ENCODE measurements at places on chromosomes 4 and X.

- DNase-seq, result no peak
Measured at GRCh38 chrX:31228415-31228832, 156.6 kb upstream of the FTHL17 start.

DNA sequence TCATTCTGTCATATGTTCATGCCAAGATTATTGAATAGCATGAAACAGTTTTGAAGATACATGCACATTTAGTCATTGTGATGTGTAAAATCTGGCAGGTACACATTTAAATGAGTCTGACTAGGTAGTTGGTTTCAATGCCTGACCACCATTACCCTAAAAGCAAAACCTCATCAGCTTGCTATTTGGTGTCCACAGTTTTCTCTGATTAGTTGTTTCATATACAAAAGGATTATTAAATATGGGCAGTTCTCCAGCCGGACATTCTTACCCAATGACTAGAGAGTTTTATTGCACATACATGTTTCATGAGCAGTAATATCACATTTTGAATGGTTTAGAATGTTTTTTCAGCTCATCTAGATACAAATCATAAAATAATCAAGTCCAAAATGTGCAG lies 23.7 kb downstream of the DCHS2 start:
- DNase-seq, result peak; percentile 47

DNA sequence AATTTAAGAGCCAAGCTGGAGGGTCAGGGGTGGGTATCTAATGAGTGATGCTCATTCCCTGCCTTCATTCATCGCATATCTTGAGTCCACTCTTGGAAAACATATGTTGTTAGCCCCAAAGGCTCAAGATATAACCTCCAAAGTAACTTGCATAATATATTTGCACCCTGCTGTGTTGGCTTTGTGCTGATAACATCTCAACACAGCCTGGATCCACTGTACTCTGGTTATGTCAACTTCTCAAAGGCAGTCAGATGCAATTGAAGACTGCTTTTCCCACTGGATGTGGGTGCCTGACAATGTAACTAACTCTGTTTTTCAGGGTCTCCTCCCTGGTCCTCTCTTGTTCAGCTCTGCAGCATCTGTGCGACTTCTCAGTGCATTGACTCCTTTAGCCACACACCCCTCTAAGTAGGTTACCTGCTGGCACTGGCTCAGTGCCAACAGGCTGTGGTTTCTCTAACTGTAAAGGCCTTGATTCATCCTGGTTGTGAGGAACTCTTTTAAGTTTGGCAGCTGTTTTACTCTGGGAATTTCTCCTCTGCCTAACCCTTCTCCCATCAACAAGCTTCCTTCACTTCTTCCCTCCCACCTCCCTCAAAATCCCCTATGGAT lies 28.1 kb downstream of the SLC16A2 start:
- DNase-seq, result peak; percentile 48

GRCh38 chr4:144709159-144709558 lies 63.2 kb downstream of the HHIP start:
- peak; percentile 96 for DNase-seq

- peak; percentile 37 for DNase-seq
Measured at GRCh38 chrX:17692709-17693346, 44.5 kb upstream of the SCML1 start.

DNA sequence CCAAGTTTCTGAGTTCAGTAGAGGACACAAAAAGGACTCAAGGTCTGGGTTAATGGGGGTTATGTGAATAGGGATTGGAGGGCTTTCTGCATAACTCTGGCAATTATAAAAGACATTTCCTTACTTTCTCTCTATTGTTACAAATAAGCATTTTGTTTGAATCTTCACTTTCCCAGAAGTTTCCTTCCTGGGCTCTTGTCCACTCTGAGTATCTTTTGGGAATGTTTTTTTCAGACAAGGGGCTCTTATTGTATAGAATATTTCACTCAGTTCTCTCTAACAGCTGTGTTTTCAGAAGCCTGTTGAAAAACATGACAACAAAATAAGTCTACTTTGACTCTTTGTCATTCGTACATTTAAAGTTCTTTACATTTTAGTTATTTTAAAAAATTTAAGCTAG lies 57.6 kb upstream of the MAP9 start:
- DNase-seq, result no peak

DNA sequence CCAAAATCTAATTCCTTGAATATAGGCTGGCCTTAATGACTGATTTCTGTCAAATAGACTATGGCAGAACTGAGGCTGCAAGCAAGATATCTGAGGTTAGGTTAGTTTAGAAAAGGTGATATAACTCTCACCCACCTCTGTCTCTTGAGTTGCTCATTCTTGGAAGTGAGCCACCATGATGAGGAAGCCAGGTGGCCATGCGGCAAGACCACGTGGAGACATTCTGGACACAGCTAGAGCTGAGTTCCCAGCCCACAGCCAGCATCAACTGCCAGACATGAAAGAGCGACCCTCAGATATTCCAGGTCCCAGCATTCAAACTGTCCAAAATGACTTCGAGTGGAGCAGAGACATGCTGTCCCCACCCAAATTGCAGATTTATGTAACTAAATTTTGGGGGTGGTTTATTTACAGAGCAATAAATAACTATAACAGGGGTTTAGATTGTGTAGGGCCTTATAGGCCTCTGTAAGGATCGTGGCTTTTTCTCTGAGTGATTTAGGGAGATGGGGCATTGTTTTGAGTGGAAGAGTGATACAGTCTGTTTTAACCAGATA lies 33.7 kb downstream of the USP53 start:
- DNase-seq, result no peak

Data from astrocyte of the cerebellum (primary cell).